ENCODE measurements at places on chromosomes 1 and 21.

GRCh38 chr1:182235604-182235951 is 156.0 kb downstream of the GLUL start:
- DNase-seq, result no peak

DNA sequence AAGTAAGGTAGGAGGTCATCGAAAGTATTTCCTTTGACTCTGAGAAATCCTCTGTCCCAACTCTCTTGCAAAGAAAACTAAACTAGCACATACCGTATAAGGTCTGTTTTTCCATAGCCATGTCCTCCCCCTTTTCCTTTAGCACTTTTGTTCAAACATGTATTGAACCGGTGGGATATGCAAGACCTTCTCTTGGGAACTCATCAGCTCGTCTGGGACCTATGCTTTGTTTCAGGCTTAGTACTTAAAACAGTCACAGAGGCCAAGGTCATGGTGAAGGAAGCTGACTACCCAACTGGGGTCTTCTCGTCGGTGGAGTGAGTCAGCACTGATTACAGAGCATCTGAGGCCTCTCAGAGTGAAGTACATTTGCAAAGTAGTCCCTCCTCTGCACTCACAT is 185.0 kb downstream of the ZBTB18 start:
- no peak for DNase-seq

DNA sequence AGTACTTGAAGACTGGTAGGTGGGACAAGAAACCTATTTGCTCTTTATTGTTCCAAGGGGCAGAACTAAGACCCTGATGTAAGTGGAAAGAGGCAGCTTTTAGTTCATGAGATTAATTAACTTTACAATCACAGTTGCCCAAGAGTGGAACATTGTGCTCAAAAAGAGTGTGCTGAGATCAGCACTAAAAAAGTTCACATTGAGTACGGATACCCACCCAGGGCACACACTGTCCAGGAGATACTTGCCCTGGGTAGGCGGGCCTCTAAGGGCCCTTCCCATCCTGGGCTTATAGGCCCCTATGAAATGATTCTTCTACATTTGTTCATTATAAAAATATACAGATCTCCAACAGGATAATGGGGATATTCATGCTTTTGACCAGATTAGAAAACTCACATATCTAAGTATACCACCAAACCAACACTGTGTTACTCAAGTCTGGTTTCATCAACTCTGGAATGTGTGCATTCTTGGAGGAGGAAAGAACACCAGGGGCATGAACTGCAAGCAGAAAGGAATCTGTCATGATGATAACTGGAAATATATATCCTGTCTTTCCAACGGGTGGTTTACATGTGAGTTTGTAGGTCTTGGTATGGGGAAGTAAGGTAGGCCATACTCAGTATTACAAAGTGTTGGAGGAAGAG is 626.2 kb downstream of the SMYD3 start:
- no peak for DNase-seq

GRCh38 chr21:42542596-42542995 is 28.9 kb downstream of the SLC37A1 start:
- DNase-seq, result no peak

- DNase-seq, result no peak
Measured at GRCh38 chr1:112298558-112298957, 97.5 kb upstream of the CTTNBP2NL start.

All from stimulated activated CD4-positive, alpha-beta T cell treated with anti-CD3 and anti-CD28 coated beads, Interleukin-1b, Interleukin-23, amount 100 ng/mL, for 1 hour (primary cell).